ENCODE measurements at places on chromosomes 16 and 17.

GRCh38 chr16:89111263-89111662, 17.6 kb downstream of the ACSF3 start:
- no peak for DNase-seq

DNA sequence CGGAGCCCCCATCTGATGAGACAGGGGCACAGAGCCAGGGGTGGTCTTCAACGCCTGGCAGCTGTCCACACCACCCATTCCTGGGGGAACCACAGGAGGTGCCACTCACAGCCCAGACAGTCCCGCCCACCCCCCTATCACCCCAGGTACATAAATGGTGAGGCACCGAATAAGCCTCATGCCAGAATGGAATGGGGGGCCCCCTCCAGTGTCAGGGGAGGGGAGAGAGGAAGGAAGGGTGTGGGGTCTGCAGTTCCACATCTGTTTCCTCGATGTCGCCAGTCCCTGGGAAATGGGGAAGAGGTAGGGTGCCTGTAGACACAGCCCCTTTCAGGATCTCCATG, 1.7 kb downstream of the TMC6 start:
- no peak for DNase-seq

DNA sequence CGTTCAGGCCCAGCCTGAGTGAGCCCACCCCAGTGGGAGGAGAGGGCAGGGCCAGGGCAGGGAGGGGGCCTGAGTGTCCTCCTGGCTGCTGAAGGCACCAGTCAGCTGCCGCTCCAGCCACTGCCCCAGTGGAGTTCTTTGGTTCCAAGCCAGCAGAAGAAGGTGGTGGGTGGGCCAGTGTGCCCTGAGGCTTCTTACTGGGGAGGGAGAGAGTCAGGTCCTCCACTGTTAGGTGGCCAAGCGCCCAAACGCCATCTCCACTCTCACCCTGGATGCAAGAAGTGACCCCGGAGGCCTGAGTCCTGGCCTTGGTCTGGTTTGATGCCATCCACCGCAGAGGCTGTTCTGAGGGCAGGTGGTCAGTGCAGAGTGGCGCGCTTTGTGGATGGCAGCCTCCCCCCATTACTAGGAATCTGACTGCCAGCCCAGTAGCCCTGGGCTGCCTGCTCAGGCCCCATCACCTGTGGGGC, 2.2 kb downstream of the RNF213 start:
- no peak for DNase-seq

DNA sequence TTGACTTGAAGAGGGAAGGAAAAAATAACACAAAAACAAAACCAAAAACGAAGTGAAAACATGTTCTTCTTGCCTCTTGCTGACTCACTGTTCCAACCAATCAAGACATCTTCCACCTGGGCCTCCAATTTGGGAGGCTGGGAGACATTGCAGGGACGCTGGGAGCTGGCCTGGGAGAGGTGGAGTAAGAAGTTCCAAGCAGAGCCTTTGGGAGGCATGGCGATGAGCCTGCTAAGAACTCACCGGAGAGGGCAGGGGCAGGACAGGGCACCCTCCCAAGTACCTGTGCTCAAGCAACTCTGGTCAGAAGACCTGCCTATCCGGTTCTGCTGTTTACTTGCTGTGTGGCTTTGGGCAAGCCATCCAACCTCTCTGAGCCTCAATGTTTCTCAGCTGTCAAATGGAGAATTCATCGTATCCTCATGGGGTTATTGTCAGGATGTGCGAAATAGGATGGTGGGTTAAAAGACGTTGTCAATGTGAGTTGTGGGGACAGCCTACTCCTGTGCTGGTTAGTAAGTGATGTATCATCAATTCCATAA, 856 bp upstream of the GLP2R start:
- no peak for DNase-seq

GRCh38 chr16:50737420-50737959, 4.4 kb upstream of the CYLD start:
- no peak for DNase-seq

DNA sequence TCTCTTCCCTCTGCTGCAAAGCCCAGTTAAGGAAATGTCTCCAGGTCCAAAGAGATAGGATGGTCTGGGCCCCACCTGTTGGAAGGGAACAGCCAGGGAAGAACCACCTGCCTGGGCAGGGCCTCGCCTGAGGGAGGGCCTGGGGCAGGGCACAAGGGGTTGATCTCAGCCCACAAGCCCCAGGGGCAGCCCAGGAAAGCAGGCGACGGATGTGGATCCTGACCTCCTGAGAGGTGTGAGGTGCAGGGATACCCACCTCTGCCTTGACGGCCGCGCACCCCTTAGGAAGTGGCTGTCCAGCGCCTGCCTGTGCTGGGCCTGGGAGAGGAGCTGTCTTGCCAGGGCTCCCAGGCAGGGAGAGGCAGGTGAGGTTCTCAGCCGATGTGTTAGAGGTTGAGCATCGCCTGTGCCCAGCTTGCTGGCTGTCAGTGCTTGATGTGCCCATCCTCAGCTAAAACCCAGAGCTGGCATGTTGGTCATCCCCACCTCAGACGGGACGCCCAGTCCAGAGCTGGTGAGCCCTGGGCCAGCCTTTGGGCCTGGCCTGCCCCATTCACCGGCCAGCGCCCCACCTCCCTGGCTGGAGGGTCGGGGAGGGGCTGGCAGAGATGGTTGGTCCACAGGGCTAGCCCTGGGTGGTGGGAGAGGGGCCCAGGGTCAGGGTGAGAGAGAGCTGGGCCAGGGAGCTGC, 434 bp downstream of the CEMP1 start:
- DNase-seq = no peak

Data from hematopoietic multipotent progenitor cell treated with erythropoietin and hydrocortisone succinate and interleukin-3 and kit ligand, for 15 days (in vitro differentiated cells).